ENCODE measurements at places on chromosomes 5 and 9. TPM values are rescaled to one million over a fixed set of nuclear protein-coding genes. Genes with fewer than 3 reads are reported as not detected.

GRCh38 chr5:137142346-137142745, 356.8 kb downstream of the SPOCK1 start:
- H3K36me3 ChIP-seq, result no peaks in the 10 kb centered on the region
- no peak overlapping the region for H3K4me3 ChIP-seq
- H3K27ac ChIP-seq, result no peak overlapping the region
- no peak for DNase-seq
- H3K27me3 ChIP-seq, result no peaks in the 10 kb centered on the region
- no peaks in the 10 kb centered on the region for H3K4me1 ChIP-seq

C7 gene
- total RNA-seq, result 3.5 TPM

PCDHGB5 gene
- total RNA-seq, result not detected

- no peaks in the 10 kb centered on the region for H3K36me3 ChIP-seq
- H3K4me1 ChIP-seq, result peaks cover 43% of the 10 kb centered on the region
- H3K4me3 ChIP-seq, result peak overlapping the region; percentile 77
- H3K27me3 ChIP-seq, result no peaks in the 10 kb centered on the region
- peak; percentile 36 for DNase-seq
These were observed 672 bp downstream of the MSANTD3 start for GRCh38 chr9:100427366-100428263.

GRCh38 chr5:91281401-91281800, 101.7 kb downstream of the ARRDC3 start:
- H3K27me3 ChIP-seq, result no peaks in the 10 kb centered on the region
- peak overlapping the region; percentile 43 for H3K4me3 ChIP-seq
- H3K4me1 ChIP-seq, result peaks cover 32% of the 10 kb centered on the region
- no peak for DNase-seq

- H3K27me3 ChIP-seq, result no peaks in the 10 kb centered on the region
- H3K4me3 ChIP-seq, result no peak overlapping the region
- no peaks in the 10 kb centered on the region for H3K4me1 ChIP-seq
- H3K36me3 ChIP-seq, result no peaks in the 10 kb centered on the region
- DNase-seq, result no peak
- H3K27ac ChIP-seq, result no peak overlapping the region
These were observed 571.7 kb downstream of the KCTD16 start for GRCh38 chr5:144742361-144742760.

- peaks cover 44% of the 10 kb centered on the region for H3K4me1 ChIP-seq
- no peaks in the 10 kb centered on the region for H3K27me3 ChIP-seq
- peaks cover 5% of the 10 kb centered on the region for H3K36me3 ChIP-seq
- no peak for DNase-seq
These were observed 23.1 kb downstream of the POLR1E start for GRCh38 chr9:37508834-37509206.

DROSHA gene
- 73.8 TPM for total RNA-seq

- no peak for DNase-seq
- H3K4me3 ChIP-seq, result no peak overlapping the region
- no peak overlapping the region for H3K27ac ChIP-seq
- no peaks in the 10 kb centered on the region for H3K27me3 ChIP-seq
- H3K4me1 ChIP-seq, result peaks cover 12% of the 10 kb centered on the region
These were observed 46.4 kb upstream of the EXOC3 start for GRCh38 chr5:396531-396961.

PTGES gene
- total RNA-seq, result not detected

Data from HepG2 (cell line).